Stimulated activated CD4-positive, alpha-beta T cell treated with anti-CD3 and anti-CD28 coated beads, Interleukin-15, amount 100 ng/mL, for 1 hour (primary cell): ENCODE measurements at places on chromosomes 7 and 10.

DNA sequence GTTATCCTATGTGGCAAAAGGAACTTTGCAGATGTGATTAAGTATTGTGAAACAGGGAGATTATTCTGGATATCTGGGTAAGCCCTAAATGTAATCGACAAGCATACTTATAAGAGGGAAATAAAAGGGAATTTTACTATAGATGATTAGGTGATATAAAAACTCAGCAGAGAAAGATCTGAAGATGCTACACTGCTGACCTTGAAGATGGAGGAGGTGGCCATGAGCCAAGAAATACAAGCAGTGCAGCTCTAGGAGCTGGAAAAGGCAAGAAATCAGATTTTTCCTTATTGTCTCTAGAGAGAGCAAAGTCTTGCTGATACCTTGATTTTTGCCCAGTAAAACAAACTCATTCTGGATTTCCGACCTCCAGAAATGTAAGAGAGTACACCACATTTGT is 67.7 kb downstream of the BRAF start:
- no peak for DNase-seq

DNA sequence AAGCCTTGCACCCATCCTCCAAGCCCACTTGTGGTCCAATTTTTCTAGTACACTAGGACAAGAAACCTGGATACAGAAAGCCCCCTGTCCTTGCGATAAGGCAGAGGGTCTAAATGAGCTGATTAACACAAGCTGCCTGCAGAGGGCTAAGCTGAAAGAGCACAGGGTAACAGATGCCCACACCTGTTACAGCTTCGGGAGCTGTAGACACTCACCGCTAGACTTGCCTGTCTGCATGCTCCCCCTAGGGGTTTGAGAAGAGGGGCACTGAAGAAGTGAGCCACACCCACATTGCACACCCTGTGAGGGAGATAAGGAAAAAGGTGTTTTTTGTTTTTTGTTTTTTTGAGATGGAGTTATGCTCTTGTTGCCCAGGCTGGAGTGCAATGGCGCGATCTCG is 386.5 kb upstream of the AUTS2 start:
- no peak for DNase-seq

DNA sequence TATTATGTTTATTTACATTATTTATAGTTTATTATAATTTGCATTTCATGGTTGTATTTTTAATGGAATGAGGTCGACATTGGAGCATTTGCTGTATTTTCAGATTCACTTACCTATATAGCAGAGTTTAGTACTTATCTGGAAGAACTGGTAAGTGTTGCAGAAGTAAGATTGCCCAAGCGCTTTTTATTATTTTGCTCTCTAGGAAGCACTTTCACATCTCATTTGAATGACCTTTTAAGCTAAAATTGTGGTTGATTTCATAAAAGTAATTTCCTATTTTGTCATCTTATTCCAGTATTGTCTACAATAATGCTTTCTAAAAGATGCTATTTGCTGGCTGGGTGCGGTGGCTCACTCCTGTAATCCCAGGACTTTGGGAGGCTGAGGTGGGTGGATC is 28.6 kb downstream of the SEC61A2 start:
- DNase-seq: no peak

DNA sequence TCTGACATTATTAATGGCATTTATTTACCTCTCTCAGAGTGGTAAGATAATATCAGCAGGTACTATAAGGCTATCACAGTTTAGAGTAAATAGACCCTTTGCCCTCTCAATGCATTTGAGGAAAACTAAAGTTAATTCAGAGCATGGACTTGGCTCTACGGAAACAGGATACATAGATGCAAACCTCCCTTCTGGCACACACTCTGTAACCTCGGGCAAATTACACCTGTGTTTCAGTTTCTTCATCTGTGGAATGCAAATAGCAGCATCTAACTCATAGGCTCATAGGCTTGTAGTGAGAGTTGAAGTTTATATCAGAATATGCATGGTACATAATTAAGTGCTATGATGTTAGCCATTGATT is 5.6 kb downstream of the RAPGEF5 start:
- DNase-seq: no peak

GRCh38 chr7:139659922-139660316 is 117.9 kb downstream of the HIPK2 start:
- no peak for DNase-seq

DNA sequence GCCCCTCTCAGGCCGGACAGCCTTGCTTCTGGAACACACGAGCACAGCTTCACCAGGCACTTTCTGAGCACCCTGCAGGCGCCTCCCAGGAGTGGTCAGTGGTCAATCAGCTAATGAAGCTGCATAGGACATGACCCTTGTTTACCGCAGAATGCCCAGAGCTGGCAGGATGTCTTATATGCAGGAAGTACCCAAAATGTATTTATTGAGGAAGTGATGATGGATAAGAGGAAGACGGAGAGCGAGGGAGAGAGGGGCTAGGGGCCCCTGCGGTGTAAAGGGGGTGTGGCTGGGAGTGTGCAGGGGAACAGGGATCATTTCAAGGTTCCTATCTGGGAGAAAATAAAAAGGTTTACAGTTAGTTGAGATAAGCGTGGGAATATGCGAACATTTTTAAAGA is 3.3 kb downstream of the CYP2E1 start:
- no peak for DNase-seq

DNA sequence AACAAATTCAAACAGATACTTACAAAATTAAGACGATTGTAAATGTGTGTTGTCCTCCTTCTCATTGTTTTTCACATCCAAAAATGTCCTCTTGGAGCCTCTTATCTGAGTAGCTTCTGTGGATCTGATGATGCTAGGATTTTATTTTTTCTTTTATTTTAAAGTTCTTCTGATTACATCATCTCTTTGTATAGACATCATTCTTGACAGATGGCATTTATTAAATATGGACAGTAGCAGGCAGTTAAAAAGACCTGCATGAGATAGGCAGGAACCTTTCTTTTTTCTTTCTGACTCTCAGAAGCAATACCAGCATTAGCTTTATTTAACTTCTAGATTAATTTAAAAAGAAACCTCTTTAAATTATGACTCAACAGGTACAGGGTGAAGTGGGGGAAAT is at the start of gene RPA3:
Gene RPA3, minus strand, starts transcription at position 116 of the 400 bp plus-strand sequence. CDS start 78,189 bp downstream, outside the sequence.
- DNase-seq: no peak

DNA sequence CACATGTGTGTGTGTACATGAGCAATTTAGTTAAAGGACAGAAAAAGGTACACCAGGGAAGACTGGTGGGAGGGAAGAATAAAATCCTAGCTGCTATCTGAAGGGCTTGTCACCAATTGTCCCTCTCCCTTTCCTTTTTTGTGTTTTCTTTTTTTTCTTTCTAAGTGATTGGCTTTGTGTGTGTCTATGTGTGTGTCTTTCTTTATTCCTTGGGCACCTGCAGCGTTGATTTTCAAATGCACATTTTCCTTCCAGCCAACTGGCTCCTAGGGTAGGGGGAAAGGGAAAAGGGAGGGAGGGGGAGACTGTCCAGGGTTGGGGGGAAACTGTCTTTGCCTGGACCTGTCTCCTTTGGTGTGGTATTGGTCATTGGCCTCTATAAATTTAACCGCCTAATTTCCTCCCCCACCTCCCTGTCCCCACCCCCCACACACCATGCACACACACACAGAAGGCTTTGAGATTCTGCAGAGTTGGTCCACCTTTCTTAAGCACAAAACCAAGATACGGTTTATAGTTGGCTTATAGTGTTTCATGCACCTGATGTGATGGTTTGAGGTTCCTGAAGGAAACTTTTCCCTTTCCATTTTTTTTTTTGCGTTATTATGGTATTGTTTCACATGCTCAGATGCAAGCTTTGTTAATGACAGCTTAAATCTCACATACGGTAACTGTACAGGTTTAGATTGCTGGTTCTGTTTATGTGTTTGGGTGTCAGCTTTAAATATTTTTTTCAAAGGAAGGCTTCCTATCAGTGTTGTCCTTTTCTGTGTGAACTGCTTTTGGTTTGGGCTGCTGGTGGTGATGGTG is 2.6 kb downstream of the AUTS2 start:
- DNase-seq: no peak

GRCh38 chr10:51800121-51800520 is 100.7 kb upstream of the CSTF2T start:
- no peak for DNase-seq

GRCh38 chr10:23110722-23111516 is 15.5 kb downstream of the MSRB2 start:
- DNase-seq: no peak
